ENCODE measurements at places on chromosomes 3 and 15. TPM values are rescaled to one million over a fixed set of nuclear protein-coding genes. Genes with fewer than 3 reads are reported as not detected.

The SPRED1 gene
- 0.90 TPM for total RNA-seq

The GP9 gene
- not detected for total RNA-seq

The MCCC1 gene
- total RNA-seq = 22.0 TPM

The TRIM42 gene
- total RNA-seq = not detected

The IL20RB gene
- 0.93 TPM for total RNA-seq

The CYP1A1 gene
- 2.0 TPM for total RNA-seq

The VILL gene
- 9.2 TPM for total RNA-seq

The GP5 gene
- total RNA-seq = 0.37 TPM

The RTP2 gene
- not detected for total RNA-seq

The TTC23 gene
- total RNA-seq = 5.5 TPM

The AHSG gene
- total RNA-seq = not detected

The MGLL gene
- 0.50 TPM for total RNA-seq

The P3H2 gene
- total RNA-seq = not detected

The GRIP2 gene
- not detected for total RNA-seq

The LMAN1L gene
- total RNA-seq = 0.25 TPM

The CCDC80 gene
- total RNA-seq = not detected

The TMEM207 gene
- not detected for total RNA-seq

The CCDC54 gene
- not detected for total RNA-seq

The C3orf85 gene
- total RNA-seq = not detected

The EFCAB12 gene
- total RNA-seq = 0.56 TPM

The TAGLN3 gene
- 3.2 TPM for total RNA-seq

The CPA3 gene
- total RNA-seq = not detected

The SPESP1 gene
- total RNA-seq = 1.3 TPM

The CCDC71 gene
- 19.5 TPM for total RNA-seq

The TMEM108 gene
- total RNA-seq = not detected

The ZNF80 gene
- total RNA-seq = 0.27 TPM

The CLRN1 gene
- total RNA-seq = not detected
